ENCODE measurements at places on chromosomes 5 and 9. TPM values are rescaled to one million over a fixed set of nuclear protein-coding genes. Genes with fewer than 3 reads are reported as not detected.

The FBP2 gene
- total RNA-seq: not detected

DNA sequence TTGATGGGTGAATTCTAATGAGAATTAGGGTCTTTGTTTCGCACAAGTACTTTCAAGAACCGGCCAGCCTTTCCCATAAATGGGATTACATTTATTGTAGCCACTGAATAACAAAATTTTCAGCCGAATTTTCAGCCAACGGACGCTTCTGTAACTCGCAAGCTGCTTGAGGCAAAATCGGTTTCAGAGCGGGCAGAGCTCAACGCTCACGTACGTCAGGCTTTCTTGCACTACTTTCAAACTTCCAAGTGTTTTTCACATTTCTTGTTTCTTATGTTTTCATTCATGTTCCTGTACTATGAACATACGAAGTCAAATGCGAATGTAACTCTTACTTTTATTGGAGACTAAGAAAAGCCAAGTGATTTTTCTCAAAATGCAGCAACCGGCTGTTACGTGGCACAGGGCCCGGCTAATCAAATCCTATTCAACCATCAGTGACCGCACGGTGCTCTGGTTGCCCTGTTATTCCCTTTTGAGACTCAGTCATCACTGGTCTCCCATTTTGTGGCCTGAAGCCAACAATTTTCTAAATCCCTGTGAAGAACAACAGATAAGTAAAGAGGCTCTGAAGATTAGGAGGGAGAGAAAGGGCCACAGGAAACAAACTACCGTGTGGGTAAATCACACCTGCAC lies 68.5 kb downstream of the SLC28A3 start:
- no peak for DNase-seq

GRCh38 chr9:19358701-19359100 lies 21.3 kb downstream of the RPS6 start:
- no peak for DNase-seq

The IDNK gene
- 6.3 TPM for total RNA-seq

DNA sequence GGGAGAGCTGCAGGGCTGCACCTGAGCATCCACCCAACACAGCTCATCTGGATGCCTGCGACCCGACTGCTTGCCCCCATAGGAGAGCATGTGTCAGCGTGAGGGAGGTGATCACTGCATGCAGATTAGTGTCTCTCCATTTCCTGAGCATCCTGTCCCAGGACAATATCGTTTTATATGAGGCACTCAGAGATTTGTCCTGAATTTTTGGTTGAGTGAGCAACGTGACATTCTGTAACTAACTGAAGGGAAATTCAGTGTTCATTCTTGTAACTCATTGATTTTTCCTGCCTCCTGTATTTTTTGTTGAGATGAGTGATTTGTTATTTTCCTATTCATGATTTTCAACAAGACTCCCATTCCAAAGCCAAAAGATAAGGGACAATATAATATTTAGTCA lies 20.7 kb upstream of the ANKRD34B start:
- no peak for DNase-seq

DNA sequence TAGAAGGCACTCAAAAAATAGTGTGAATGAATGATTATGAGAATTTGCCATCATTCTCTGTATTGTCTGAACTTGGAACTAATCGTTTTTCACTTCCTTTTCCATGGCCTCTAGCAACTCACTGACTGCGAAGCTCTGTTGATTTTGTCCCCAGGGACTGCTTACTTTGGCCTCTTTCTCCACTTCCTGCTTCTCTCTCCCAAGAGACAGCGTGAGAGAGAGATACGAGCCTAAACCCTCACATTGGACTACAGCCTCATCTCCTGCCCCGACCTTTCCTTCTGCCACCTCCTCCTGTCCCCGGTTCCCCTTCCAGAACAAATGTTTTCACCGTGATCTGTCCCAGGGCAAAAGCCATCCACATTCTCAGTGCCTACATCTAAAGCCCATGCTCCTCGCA lies 300.8 kb upstream of the PANK3 start:
- no peak for DNase-seq

The SRP19 gene
- total RNA-seq: 72.5 TPM

- DNase-seq: no peak
These were observed 146.5 kb downstream of the PAM start for GRCh38 chr5:102901424-102902134.

The TRIM14 gene
- 41.7 TPM for total RNA-seq
